ENCODE measurements at places on chromosomes 13 and 19.

- DNase-seq, result no peak
Observed at GRCh38 chr19:13958043-13958442, 5.7 kb downstream of the DCAF15 start.

DNA sequence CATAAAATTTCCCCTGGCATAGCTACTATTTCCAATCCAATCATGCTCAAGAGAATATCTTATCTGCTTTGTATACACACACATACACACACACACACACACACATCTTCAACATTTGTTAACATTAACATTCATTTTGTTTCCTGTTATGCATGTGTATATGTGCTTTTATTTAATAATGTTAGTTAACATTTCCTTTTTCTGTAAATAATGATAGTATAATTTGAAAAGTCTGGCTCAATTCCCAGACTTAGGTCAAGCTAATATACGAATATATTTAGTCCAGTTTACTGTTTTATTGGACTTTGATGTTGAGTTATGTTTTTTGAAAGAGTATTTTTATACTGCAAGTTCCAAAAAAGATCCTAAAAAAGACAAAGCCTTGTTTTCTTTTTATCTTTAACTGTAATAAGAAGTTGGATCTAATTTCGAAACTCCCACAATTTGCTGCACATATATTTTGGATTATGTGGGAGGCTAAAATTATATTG, 1072.4 kb downstream of the EFNB2 start:
- no peak for DNase-seq

DNA sequence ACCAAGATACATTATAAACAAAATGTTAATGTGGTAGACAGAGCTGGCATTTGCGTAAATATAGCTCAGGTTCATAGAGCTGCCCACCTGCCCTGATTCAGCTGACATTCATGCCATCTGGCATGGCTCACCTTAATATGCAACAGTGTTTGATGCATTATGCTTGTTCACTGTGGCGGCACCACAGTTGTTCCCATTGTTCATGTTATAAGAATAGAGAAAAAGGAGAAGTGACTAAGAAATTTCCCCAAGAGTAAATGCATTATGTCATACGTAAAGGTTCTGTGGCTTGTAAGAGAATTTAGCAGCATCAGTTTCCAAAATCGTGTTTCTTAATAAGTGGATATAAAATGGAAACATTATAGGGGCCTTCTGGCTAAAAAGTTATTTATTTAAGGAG, 4.5 kb downstream of the CCNA1 start:
- DNase-seq, result no peak

DNA sequence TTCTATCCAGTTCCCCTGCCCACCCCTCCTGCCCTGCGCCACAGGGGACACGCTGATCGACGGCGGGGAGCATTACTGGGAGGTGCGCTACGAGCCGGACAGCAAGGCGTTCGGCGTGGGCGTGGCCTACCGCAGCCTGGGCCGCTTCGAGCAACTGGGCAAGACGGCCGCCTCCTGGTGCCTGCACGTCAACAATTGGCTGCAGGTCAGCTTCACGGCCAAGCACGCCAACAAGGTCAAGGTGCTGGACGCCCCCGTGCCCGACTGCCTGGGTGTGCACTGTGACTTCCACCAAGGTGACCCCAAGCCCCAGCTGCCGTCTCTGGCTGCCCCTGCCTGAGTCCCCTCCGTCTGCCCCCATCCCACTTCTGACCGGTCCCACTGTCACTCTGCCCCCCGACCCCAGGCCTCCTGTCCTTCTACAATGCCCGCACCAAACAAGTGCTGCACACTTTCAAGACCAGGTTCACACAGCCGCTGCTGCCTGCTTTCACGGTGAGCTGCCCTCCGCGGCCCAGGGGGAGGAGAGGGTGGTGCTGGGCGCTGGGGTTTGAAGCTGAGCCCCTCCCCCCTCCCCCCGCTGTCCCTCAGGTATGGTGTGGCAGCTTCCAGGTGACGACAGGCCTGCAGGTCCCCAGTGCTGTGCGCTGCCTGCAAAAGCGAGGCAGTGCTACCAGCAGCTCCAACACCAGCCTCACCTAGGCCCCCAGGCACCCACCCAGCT, 15.5 kb downstream of the STAP2 start:
- no peak for DNase-seq

- DNase-seq, result no peak
Observed at GRCh38 chr19:55581823-55582223, 1.2 kb upstream of the ZNF579 start.

- DNase-seq, result no peak
Observed at GRCh38 chr19:31232180-31232579, 117.1 kb downstream of the TSHZ3 start.

DNA sequence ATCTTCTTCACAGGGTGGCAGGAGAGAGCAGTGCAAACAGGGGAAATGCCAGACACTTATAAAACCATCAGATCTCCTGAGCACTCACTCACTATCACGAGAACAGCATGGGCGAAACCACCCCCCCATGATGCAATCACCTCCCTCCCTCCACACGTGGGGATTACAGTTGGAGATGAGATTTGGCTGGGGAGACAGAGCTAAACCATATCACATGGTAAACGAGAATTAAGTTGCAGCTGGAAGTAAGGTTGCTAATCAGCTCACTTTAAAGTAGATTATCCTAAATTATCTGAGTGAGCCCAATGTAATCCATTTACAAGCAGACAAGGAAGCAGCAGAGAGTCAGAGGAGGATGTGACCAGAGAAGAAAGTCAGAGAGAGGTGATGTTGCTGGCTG, 102.2 kb upstream of the IPO5 start:
- no peak for DNase-seq

DNA sequence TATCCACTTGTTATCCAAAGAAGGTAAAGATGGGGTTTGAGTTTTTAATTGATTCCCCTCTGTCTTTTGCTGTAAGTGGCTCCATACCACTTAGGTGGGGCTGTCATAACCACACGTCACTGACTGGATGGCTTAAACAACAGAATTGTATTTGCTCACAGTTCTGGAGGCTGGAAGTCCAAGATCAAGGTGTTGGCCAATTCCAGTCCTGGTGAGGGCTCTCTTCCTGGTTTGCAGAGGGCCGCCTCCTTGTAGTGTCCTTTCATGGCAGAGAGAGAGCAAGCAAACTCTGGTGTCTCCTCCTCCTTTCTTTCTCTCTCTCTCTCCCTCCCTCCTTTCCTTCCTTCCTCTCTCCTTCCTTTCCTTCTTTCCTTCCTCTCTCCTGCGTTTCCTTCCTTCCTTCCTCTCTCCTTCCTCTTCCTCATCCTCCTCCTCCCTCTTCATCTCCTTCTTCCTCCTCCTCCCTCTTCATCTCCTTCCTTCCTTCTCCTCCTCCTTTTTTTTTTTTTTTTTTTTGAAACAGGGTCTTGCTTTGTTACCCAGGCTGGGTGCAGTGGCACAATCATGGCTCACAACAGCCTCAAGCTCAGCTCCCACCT, 140.6 kb upstream of the RNF113B start:
- DNase-seq, result no peak

DNA sequence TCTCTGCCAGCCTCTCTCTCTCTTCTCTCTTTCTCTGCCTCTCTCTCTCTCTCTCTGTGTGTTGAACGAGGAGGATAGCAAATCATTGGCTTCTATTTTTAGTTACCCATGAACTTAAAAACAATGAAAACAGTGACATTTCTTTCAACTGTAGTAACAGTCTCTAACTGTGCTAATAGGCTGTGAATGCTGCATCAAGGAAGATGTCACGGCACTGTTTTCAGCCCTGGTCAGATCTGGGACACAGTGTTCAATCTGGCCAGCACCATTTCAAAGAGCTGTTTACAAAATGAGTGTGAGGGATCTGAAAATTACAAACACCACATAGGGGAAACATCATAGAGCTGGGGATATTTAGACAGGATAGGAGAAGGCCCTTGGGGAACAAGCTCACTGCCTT, 717.0 kb downstream of the FGF9 start:
- no peak for DNase-seq

- DNase-seq, result no peak
Observed at GRCh38 chr19:45528744-45529419, 21.6 kb downstream of the VASP start.

DNA sequence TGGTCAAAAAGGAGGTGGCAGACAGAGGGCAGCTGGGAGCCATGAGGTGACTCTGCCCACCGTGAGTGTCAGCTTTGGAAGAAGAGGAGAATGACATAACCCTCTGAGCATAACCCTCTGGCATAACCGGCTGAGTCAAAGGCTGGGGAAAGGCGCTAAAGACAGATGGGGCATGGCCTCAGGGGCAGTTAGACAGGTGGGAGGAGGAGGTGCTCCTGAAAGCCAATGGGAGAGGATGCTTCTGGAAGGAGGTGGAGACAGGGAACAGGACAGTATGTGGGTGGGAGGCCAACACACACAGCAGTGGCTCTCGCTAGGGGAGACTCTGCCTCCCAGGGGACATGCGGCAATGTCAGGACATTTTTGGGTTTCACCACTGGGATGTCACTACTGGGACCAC, 17.1 kb downstream of the ELAVL1 start:
- DNase-seq, result no peak

GRCh38 chr13:34031610-34032009, 213.7 kb downstream of the RFC3 start:
- no peak for DNase-seq

DNA sequence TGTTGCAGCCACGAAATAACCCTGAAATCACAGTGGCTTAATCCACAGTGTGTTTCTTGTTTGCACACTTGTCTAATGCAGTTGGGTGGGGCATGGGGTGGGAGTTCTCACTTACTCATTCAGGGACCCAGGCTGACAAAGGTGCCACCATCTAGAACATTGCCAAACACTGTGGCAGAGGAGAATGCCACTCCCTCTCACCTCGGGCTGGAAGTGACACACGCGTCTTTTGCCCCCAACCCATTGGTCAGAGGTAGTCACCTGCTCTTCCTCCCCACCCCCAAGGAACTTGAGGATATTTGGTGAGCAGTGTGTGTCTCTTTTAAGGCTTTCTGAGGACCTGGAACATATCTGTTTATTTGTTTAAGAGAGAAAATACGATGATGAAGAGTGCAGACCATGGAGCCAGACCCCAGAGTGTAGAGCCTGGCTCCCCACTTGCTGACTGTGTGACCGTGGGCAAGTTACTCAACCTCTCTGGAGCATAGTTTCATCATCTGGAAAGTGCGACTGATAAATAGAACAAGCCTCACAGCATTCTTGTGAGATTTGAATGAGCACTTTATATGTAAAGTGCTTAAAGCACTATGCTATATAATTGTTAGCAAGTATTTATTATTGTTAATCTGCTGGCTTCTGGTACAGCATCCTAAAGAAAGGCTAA, 17.4 kb downstream of the GPR183 start:
- no peak for DNase-seq

DNA sequence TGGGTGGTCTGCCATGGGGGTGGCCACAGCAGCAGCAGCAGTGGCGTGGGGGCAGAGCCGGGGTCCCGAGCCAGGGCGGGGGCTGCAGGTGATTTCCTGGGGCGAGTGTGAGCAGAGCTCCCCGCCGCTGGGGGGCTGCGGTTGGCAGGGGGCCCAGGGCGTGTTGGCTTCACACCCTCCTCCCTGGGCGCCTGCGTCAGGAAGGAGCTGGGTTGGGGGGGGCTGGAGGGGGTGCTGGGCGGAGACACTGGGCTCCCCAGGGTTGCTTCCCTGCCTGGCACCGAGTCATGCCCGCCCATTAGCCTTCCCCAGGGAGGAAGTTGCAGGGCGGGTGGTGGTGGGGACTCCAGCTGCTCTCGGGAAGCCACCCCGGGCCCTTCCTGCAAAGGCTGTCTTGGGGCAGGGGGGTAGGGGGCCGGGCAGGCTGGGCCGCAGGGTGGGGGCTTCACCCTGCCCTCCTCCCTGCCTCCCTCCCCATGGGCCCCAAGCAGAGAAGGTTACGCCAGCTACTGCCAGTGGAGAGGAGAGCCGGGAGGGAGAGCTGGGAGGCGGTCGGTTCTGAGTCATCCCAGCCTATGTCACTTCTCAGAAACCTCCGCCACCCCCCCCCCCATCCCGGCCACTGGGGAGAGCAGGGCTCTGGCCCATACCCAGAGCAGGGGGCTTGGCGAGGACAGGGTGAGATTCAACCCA, 4.6 kb downstream of the MIDN start:
- no peak for DNase-seq

DNA sequence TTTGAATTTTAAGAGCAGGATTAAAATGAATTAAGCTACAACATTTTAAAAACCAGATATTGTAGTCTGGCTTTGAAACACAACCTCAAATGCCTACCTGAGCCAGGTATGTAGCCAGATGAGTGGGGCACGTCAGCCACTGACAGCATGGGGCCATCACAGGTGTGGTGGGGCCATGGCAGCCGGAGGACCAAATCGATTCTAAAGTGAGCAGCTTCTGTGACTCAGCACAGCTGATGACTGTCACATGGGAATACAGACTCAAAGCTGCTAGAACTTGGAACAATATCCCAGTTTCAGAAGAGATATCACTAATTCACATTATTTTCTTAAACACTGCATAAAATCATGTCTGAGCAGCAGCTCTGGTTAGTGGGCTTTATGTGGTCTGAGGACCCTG, 52.8 kb downstream of the SERP2 start:
- no peak for DNase-seq

DNA sequence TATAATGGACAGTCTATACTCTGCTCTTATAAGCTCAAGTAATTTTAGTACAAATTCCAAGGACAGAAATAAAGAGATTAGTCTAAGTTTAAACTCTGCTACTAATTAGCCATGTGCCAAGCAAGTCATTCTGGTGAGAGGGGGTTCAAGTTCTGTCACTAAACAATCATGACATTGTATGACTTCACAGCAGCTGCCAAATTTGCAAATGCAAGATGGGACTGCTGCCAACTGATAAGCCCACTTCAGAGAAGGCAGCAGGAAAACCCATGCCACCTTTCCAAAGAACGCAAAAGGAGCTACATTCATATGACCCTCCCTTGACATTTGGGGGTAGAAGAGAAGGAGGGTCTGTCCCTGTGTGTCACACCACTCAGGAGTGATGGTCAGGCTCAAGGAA, 60.7 kb upstream of the RFXAP start:
- DNase-seq, result no peak

DNA sequence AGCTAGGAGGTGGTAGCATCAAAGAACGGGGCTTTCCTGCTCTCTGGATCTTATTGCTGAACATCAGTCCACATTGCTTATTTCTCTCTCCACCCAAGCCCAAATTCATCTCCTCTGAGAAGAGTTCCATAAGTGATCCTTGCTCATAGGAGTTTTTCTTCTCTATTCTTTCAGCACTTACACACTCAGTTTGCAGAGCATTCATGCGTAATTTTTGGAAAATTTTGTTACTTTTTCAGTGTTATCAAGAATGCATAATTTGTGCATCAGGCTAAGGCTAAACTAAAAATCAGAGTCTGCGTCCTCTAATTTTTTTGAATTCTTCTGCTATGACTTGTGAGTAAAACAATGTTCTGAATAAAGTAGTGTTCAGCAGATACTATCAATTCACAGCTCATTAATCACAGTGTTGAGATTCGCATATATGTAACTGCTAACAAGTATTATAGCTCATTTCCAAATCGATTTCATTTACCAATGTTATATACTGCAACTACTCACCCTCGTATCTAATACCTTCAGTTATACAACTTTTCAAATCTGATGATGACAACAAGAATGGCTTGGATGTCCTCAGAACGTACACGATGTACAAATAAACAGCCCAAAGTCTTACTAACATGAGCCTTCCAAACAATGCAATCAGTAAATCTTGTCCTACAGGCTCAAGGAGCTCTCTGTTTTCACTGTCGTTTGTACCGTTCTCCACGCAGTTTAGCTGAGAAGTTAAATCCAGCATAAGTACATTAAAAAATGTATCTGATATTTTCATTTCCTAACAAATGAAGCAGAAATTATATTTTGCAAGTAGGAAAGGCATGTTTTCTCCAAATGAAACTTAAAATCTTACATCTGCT, 36.4 kb upstream of the STARD13 start:
- no peak for DNase-seq

- no peak for DNase-seq
Observed at GRCh38 chr13:52810011-52810410, 38.4 kb downstream of the PCDH8 start.

Measured in GM10248 (cell line).